ENCODE measurements at places on chromosomes 2 and 18. TPM values are rescaled to one million over a fixed set of nuclear protein-coding genes. Genes with fewer than 3 reads are reported as not detected.
A peak's percentile ranks its signal among the peaks of the same experiment; 100 is the strongest.

DNA sequence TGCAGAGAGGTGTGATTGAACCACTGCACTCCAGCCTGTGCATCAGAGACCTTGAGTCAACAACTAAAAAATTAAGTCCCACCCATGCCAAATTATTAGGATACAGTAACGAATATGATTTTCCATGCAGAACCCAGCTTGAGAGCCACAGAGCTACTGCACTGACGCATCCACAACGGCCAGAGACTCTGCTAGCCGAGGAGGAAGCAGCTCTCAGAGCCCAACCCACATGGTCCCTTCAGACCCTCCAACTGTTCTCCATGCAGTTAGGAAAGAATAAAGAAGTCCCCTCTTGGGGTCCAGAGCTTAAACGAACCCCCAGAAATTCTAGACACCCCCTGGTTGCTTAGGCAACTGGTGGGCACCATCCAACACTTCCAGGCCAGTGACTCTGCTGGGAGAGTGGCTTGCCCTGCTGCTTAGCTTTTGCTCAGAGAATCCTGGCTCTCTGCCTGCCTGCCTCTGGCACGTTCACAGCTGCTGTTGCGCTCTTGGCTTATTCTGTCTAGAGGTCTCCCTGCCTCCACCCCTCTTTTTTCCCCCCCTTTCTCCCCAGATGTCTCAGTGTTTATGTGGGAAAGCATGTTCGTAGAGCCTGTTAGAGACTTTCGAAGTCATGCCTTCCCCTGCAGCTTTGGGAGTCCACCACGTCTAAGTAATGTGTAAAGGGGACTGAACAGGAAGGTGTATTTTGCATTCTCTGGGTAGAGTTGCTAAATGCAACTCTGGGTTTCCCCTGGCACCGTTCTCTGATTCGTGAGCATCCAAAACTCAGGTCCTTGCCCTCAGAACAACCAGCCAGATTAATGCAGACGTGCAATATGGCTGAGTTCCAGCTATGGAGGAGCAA lies 26.0 kb upstream of the SP3 start:
- no peaks in the 10 kb centered on the region for H3K27me3 ChIP-seq
- H3K4me1 ChIP-seq = peaks cover 20% of the 10 kb centered on the region
- H3K4me3 ChIP-seq = no peak overlapping the region
- no peak overlapping the region for H3K27ac ChIP-seq
- H3K36me3 ChIP-seq = no peaks in the 10 kb centered on the region
- DNase-seq = peak; percentile 93

CPO gene
- 0.37 TPM for total RNA-seq

MAP3K19 gene
- 2.1 TPM for total RNA-seq

REG1A gene
- not detected for total RNA-seq

Data from left lung (tissue), 14 donors.